ENCODE measurements at places on chromosomes 1 and 21. TPM values are rescaled to one million over a fixed set of nuclear protein-coding genes. Genes with fewer than 3 reads are reported as not detected.

The AUNIP gene
- 3.0 TPM for polyA plus RNA-seq

DNA sequence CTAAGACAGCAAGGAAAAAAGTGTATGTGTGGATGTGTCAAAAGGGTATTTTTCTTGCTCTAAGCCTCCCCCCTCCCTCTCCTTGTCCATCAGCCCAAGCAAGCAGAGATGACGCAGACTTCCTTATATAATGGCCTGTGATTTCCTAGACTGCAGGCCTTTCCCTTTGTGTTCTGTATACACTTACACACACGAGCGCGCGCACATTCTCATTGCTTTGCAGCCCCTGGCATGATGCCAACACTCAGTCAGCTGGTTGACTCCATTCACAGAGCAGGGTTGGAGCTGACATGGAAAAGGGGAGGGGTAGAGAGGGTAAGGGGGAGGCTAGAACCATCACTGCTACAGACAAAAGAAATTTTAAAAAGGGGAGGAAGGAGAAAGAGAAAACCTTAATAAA is 41.8 kb downstream of the GATAD2B start:
- H3K27me3 ChIP-seq = no peaks in the 10 kb centered on the region
- H3K4me3 ChIP-seq = no peak overlapping the region
- no peaks in the 10 kb centered on the region for H3K4me1 ChIP-seq
- peak overlapping the region; percentile 82 for H3K27ac ChIP-seq

- no peak for DNase-seq
- H3K4me3 ChIP-seq = no peak overlapping the region
- no peak overlapping the region for H3K27ac ChIP-seq
- H3K4me1 ChIP-seq = no peaks in the 10 kb centered on the region
- no peaks in the 10 kb centered on the region for H3K27me3 ChIP-seq
- H3K36me3 ChIP-seq = no peaks in the 10 kb centered on the region
Observed at GRCh38 chr21:44653656-44654575, 543 bp downstream of the KRTAP12-4 start.

DNA sequence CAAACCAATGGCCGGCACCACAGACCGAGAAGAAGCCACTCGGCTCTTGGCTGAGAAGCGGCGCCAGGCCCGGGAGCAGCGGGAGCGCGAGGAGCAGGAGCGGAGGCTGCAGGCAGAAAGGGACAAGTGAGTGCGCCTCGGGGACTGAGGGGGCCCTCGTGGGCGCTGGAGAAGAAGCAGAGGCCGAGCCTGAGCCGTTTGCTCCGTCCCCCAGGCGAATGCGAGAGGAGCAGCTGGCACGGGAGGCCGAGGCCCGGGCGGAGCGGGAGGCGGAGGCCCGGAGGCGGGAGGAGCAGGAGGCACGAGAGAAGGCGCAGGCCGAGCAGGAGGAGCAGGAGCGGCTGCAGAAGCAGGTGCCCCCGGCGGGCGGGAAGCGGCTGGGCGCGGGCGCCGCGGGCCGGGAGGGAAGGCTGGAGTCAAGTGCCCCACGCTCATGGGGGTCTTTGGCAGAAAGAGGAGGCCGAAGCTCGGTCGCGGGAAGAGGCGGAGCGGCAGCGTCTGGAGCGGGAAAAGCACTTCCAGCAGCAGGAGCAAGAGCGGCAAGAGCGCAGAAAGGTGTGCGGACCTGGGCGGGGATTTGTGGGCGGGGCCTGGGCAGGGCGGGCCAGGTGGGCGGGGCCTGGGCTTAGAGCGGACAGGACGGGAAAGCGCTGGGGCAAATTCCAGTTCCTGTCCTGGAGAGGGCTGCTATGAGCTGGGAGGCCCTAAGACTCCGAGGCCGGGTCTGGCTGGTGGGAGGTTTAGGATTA is 22.7 kb downstream of the MAP7D1 start:
- H3K4me3 ChIP-seq = no peak overlapping the region
- DNase-seq = no peak
- H3K27me3 ChIP-seq = no peaks in the 10 kb centered on the region
- no peak overlapping the region for H3K27ac ChIP-seq
- H3K36me3 ChIP-seq = no peaks in the 10 kb centered on the region

The CHRM3 gene
- 1.7 TPM for polyA plus RNA-seq

DNA sequence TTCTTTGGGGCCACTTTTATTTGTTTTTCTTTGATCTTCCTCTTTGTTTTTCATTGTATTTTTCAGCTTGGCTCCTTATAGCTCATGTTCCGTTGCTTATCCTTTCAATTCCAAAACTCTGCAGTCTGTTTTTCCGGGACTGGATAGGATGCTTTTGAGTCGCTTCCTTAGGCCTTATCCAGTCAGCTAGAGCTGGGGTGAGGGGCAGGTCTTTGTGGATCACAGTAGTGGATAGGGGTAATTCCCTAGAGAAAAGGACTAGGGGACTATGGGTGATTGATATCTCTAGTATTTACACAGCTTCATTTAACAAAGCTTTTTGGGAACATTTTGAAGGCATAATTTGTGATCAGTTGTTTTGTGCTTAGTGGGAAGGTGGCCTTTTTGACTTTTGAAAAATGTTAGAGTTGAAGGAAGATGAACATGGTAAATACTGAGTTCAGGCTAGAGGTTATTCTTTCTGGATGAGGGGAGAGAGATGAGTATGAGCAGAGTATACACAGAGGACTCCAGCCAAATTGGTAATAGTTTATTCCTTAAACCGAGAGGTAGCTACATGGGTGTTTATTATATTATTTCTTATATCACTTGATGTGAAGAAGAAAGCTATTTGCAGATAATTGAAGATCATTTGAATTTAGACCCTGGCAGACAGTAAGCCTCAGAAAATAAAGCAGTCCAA is 22.5 kb downstream of the CEP350 start:
- no peaks in the 10 kb centered on the region for H3K27me3 ChIP-seq
- peak overlapping the region; percentile 11 for H3K27ac ChIP-seq
- H3K4me3 ChIP-seq = no peak overlapping the region
- DNase-seq = no peak
- no peaks in the 10 kb centered on the region for H3K36me3 ChIP-seq
